Smooth muscle cell of the umbilical artery (primary cell): ENCODE measurements at places on chromosomes 2 and 18. TPM values are rescaled to one million over a fixed set of nuclear protein-coding genes. Genes with fewer than 3 reads are reported as not detected.

The CABYR gene
- total RNA-seq: 4.5 and 5.8 TPM in 2 replicates

The SLC19A3 gene
- total RNA-seq: 0.18 and 2.4 TPM in 2 replicates

The ANKRD53 gene
- 1.5 and 1.8 TPM in 2 replicates for total RNA-seq

The CRYGC gene
- not detected in 2 replicates for total RNA-seq

The TFPI gene
- 108 and 310 TPM in 2 replicates for total RNA-seq

The ARHGAP28 gene
- total RNA-seq: 0.23 and 0.30 TPM in 2 replicates

The C2orf92 gene
- total RNA-seq: 3.1 and 3.9 TPM in 2 replicates
